ENCODE measurements at places on chromosomes 11 and 22.

GRCh38 chr11:9091044-9091922 is at the start of gene SCUBE2:
SCUBE2 (minus strand) TSS chr11:9091599; CDS start chr11:9091528, 71 bp downstream.
- DNase-seq, result no peak

- DNase-seq, result no peak
Observed at GRCh38 chr11:115710426-115710825, 206.2 kb upstream of the CADM1 start.

DNA sequence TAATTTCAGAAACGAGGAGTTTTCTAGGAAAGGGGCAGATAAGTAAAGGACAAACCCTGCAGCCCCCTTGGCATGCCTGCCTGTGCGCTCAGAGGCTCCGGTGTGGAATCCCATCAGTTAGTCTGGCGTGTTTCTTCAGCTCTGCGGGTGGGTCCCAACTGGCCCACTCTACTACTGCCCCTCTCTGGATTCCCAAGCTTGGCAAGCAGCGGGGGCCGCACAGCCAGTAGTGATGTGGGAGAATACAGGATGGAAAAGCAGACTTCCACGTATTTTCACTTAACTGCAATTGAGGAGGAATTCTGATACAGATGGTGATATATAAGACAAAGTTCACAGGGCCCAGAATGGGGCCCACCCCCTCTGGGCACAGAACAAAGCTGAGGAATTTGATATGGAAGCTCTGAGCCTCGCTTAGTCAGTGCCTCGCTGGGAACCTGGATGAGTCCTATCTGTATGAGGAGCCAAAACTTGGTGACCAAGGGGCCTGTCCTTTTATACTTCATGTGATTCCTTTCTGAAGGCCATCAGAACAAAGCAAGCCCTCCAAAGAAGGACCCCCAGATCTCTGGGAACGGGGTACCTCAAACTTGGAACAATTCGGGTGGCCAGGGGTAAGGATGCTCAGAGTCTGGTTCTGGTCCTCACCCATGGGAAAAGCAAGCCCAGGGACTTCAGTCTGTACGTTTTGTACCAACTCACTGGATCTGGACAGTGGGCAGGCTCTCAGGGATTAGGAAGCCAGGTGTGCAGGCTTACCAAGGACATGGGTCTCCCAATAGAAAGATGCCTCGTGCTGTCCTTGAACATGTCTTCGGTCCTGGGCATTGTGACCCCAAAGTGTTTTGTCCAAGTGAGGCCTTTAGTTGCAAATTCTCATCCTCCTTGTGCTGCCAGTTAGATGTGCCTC is 26.0 kb downstream of the RELT start:
- no peak for DNase-seq

DNA sequence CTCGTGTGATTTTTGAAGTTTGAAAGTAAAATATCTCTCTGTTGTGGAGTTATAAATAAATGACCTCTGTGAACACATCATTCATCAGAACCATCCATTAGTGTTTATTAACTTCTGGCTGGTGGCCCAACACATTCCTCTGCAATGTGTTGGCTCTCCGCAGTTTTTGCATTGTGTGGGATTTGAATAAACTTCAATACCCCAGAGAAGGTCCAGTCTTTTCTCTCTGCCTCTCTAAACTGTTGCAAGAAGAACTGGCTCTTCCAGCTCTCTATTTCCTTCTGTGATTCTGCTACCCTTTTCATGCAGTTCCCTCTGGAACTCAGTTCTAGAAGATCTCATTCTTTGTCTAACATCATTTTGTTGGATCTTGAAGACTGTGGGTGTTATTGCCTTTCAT is 125.0 kb upstream of the ARHGAP42 start:
- no peak for DNase-seq

DNA sequence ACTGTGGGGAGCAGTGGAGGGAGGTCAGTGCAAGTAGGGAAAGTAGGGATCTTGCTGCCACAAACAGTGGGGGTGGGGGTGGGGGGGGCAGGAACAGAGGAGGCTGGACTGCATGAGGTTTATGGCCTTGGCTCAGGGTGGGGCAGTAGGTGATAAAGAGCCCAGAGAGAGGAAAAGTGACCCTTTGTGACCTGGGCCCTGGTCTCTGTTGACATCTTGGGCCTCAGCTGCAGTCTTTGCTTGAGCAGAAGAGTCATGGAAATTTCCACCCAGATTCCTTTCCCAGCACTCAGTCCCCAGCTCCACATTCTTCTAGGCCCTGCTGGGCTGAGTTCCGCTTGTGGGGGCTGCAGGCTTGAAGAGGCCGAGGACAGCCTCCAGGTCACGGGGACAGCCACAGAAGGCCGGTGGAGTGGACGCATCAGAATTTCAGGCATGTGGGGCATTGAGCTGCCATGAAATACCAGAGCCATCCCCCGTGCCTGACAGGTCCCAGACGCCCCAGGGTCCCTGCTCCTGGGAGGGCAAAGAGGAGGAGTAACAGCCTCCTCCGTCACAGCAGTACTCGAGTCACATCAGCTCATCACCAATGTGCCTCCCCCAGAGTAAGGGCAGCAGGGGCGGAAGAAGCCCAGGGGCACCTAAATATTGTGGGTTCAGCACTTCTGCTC is 9.7 kb upstream of the MALAT1 start:
- no peak for DNase-seq

DNA sequence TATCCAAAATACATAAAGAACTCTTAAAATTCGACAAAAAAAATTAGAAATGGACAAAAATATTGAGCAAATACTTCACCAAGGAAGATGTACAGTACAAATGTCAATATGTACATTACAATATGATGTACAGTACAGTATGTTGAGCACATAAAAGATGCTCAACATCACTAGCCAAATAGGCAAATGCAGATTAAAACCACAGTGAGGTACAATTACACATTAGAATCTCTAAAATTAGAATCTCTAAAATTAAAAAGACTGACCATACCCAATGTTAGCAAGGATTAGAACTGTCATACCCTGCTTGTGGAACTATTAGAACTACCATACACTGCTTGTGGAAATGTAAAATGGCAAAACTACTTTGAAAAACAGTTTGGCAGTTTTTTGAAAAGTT is 78.7 kb upstream of the TSPAN18 start:
- DNase-seq, result no peak

DNA sequence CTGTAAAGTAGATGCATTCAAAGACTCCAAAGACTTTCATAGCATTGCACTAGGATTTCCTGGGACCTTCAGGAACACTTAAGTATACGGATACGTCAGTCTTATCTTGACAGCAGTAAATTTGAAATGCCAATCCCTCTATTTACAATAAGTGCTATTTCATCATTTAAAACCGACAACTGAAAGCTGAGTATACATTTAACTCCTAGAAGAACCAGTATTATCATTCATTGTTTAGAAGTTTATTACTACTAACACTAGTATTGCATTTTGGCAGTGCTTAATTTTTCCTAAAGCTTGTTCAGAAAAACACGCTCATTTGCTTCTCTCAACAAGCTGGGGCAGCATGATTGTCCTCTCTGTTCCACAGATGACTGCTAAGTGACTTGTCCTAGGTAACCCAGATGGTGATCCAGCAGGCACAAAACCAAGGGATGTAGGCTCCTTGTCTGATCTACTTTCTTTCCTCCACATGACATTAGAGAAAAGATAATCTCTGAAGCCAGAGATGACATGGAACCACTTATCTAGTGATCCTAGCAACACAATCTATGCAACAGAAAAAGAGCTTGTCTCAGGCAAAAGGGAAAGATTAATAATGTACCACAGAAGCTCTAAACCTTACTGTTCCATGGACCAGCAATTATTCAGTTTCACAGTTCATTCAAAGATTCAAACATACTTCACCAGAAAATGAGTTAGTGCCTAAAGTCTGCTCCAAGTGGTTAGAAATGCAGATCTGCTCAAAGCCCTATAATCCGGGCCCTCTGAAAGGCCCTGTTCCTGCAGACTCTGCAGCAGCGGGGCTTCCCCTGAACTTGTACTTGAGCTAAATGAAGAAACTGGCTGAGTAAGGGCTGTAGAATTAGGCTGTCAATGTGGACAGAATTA is 5.2 kb downstream of the MAML2 start:
- peak; percentile 69 for DNase-seq

DNA sequence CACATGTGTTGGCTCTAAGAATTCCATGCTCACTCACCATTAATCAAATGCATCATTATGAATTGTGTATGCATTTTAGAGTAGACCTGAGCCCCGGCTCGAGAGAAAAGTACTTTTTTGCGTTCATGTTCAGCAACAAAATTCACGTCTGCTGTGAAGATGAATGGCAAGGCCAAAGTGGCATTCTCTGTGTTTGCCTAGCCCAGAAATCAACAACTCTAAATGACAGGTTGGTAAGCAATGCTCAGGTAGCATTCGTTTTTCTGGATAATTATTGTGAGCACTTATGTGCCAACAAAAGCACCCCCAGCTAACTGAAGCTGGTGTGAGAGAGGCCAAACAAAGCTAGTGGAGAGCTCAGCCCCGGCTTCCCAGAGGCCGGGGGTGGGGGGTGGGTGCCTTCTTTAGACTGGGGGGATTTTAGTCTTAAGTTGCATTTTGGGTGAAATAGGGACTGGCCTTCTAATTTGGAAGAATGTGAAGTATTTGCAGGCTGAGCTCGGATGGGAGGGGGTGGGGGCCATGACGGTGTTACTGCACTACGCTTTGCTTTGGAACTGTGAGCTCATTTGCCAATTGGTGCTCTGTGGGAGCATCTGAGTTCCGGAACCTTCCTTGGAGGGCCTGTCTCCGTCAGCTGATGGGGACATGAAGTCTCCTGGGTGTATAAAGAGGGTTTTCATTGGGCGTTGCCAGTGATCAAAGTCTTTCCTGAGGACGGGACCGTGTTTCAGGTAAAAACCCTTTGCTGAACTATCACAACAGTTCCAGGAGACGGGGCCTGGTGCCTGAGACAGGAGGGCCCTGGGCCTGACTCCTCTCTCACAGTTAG is 29.0 kb upstream of the ALX4 start:
- no peak for DNase-seq

DNA sequence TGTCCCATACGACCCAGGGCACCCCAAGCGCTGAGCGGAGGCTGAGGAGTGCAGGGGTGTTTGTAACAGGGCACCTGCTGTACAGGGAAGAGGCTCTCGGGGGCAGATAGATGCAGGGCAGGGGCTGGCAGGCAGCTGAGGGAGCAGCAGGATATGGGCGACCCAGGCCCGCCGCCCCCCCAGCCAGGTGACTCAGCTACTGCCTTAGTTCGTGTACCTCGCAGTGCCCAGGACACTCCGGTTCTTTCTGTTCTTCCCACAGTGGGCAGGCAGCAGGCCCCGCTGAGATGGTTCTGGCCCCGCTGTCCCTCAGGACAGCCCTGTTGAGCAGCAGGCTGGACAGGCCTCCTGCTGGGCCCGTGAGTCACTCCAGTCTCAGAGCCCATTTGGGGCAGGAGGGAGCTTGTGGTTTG is 16.2 kb downstream of the PHLDA2 start:
- no peak for DNase-seq

DNA sequence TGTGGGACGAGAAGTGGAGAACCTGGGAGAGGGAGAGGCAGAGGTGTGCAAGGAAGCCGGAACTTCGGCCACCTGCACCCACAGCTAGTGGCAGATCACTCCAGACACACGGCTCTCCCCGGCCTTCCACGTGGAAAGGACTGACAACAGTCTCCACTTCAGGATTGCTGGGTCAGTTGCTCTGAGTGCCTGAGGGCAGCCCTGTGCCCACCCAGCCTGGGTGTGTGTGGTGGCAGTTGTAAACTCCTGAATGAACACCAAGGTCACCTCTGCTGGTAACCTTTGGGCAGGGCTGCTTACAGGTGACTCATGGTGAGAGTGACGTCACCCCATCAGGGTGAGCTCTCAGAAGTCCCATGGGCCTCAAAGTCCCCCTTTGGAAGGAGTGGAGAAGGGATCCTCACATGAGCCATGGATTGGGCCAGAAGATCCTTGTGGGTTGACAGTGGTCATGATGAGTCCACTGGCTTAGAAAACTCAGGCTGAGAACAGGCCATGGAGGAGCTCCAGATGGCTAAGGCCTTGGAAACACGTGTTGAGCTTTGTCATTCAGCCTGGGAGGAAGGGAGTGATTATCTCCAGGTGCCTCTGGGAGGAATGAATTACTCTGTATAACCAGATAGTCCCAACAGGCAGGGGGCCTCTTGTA is 71.3 kb downstream of the BCR start:
- peak; percentile 31 for DNase-seq

- no peak for DNase-seq
Observed at GRCh38 chr11:44608991-44609782, 43.7 kb downstream of the CD82 start.

GRCh38 chr11:12669930-12670329 is 4.3 kb upstream of the TEAD1 start:
- DNase-seq, result no peak

DNA sequence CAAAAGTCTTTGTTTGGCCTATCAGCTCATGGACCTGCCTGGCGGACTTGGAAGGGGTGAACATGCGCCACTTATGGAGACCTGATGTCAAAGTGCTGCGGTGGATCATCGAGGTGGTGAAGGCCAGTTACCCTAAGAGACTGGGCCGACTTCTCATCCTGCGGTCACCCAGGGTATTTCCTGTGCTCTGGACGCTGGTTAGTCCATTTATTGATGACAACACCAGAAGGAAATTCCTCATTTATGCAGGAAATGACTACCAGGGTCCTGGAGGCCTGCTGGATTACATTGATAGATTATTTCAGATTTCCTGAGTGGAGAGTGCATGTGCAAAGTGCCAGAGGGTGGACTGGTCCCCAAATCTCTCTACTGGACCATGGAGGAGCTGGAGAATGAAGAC is 17.9 kb downstream of the ALKBH3 start:
- no peak for DNase-seq

DNA sequence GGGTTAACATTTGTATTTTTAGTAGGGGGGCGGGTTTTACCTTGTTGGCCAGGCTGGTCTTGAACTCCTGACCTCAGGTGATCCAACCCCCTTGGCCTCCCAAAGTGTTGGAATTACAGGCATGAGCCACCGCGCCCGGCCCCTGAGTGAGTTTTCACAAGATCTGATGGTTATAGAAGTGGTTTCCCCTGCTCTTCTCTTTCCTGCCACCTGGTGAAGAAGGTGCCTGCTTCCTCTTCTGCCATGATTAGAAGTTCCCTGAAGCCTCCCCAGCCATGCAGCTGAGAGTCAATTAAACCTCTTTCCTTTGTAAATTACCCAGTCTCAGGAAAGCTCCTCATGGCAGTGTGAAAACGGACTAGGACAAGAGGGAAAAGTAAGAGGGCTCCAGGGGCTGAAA is 259.1 kb upstream of the PLET1 start:
- DNase-seq, result no peak

- DNase-seq, result no peak
Observed at GRCh38 chr11:61072316-61073109, 29.8 kb upstream of the CD5 start.

GRCh38 chr11:22879630-22880029 is 19.4 kb upstream of the CCDC179 start:
- no peak for DNase-seq

GRCh38 chr11:95660038-95660437 is 129.5 kb downstream of the FAM76B start:
- DNase-seq, result no peak

GRCh38 chr11:129322941-129323340 is 52.7 kb upstream of the BARX2 start:
- DNase-seq, result no peak

GRCh38 chr22:50686794-50687193 is 14.2 kb downstream of the SHANK3 start:
- no peak for DNase-seq

DNA sequence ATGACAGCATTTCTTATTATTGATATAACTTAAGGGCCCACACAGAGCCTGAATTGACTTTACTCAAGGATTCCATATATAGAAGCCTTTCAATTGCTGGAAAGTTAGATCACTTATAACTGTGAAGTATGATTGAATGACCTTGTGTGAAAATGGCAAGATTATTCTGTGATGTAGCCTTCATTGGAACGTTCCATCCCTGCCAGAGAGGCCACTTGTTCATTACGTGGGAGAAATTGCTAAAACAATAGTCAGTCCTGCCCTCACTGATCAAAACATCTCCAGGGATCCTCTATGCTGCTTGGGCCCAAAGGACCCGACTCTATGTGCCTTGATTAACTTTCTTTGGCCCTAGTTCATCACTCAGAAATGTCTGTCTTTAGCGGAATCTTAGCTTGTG is 159.5 kb upstream of the BLID start:
- DNase-seq, result no peak
